SW480 (cell line): ENCODE measurements at places on chromosomes 2 and 18.

DNA sequence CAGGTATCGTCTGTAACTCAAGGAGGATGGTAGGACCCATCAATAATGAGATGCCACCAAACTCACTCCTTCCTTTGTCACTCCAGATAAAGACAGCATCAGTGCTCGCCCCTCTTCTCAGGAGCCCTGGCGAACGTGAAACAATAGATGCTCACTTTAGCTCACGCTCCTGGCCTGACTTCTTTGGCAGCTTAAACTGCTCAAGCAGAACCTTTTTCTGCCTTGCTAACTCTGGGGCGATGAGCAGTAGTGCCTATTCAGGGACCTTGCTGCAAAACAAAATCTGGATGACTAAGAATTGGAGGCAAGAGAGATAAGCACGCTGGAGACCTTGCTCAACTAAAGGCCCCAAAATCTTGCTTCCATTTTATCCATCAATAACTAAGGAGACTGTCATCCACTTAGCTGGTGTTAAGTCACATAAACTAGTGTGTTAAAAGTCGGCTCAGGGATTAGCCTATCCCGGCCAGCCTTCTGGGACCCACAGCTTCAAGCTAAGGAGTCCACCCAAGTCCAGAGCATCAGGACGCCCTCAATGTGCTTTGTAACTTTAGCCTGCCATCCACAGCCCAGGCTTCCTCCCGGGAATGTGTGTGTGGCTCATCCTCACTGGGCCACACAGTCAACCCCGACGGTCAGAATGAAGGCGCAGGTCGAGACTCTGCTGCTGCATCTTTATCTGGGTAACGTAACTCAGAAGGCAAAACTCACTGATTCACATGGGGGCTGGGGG, 38.9 kb downstream of the ZNF516 start:
- no peak for DNase-seq

DNA sequence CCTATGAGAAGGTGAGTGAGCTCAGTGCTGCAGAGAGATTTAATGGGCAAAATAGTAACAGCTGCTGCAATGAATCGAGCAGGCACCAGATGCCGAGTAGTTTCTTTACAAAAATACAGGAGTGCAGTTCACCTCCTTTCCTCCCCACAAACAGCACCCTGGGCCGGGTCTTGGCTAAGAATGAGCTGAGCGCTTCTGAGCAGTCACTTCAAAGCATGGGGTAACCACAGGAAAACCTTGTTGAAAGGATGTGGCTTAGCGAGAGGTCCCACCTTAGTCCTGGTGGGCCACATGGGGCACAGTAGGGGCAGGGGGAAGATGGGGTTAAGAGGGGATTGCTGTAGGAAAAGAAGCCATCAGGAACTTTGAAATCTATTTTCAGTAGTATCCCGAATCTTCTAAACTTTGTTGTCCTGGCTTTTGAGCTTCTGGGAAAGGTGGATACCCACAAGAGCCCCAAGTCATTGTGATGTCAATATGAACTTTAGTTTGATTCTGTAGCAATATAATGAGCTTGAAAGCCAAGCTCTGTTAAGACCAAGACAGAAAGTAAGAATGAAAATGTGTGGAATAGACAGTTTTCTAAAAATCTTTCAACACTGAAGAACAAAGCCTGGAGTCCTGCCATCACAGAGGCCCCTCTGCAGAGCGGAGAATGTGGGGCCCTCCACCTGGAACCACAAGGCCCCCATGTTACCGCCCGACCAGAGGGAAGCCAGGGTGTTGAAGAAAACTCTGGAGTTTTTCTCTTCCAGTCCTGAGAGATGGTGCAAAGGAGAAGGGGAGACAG, 101.0 kb upstream of the ZNF236 start:
- DNase-seq = no peak

GRCh38 chr2:48412443-48413250, 117.3 kb upstream of the STON1 start:
- DNase-seq = no peak

DNA sequence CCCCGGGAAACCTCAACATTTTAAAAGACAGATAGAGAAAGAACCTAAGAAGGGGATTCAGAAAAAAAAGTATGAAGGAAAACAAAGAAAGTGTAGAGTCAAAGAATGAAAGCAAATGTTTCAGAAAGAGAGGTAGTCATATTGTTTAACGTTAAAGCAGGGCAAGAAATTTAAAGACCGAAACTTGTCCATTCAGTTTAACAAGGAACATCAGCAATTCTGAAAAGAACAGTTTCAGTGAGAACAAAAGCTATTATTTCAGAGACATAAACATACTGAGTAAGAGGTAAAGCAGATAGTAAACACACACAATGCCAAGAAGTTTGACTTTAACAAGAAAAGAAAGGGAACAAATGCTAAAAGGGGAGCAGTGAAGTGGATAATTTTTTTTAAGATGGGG, 41.1 kb downstream of the MBD2 start:
- no peak for DNase-seq

- no peak for DNase-seq
These were observed 51.5 kb downstream of the FHOD3 start for GRCh38 chr18:36348971-36349417.

GRCh38 chr2:232714969-232715368, 17.8 kb downstream of the GIGYF2 start:
- no peak for DNase-seq

DNA sequence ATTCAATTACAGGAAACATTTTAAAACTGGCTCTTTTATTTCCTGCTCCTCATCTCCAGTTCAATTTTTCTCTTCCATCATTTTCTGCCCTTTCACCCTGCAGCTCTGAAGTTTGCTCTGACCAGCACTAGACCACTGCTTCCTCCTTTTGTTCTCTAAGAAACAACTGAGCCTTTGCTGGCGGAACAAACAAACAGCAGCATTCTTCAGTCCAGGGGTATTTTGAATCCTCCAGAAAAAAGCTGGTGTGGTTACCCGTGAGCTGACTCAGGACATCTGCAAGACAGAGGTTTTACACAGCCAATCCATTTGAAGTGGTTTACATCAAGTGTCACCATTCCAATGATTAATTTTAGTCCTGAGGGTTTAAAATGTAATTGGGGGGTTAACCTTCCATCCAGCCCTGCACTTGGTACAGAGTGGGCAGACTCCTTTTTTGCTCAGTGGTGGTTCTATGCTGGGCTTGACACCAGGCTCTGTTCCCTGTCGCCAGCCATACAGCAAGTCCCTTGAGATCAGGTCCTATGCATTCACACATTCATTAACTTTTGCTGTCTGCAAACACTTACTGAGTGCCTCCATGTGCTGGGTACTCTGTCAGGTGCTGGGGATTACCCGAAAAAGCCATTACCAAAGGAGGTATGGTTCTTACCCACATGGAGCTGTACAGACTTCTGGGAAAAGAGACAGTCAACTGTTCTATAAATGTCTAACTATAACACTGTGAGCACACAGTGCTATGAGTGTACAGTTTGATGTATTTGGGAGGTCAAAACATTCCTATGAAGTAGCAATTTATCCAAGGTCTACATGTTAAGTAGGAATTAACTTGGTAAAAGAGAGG, 909.4 kb upstream of the GYPC start:
- DNase-seq = no peak

- DNase-seq = no peak
These were observed 32.4 kb upstream of the ITPRID2 start for GRCh38 chr2:181859123-181859522.

GRCh38 chr2:74558284-74559230, 4.0 kb downstream of the DOK1 start:
- no peak for DNase-seq

- no peak for DNase-seq
These were observed 464.4 kb downstream of the CMPK2 start for GRCh38 chr2:6401301-6401700.

GRCh38 chr2:1640301-1641135, 103.8 kb downstream of the PXDN start:
- no peak for DNase-seq

DNA sequence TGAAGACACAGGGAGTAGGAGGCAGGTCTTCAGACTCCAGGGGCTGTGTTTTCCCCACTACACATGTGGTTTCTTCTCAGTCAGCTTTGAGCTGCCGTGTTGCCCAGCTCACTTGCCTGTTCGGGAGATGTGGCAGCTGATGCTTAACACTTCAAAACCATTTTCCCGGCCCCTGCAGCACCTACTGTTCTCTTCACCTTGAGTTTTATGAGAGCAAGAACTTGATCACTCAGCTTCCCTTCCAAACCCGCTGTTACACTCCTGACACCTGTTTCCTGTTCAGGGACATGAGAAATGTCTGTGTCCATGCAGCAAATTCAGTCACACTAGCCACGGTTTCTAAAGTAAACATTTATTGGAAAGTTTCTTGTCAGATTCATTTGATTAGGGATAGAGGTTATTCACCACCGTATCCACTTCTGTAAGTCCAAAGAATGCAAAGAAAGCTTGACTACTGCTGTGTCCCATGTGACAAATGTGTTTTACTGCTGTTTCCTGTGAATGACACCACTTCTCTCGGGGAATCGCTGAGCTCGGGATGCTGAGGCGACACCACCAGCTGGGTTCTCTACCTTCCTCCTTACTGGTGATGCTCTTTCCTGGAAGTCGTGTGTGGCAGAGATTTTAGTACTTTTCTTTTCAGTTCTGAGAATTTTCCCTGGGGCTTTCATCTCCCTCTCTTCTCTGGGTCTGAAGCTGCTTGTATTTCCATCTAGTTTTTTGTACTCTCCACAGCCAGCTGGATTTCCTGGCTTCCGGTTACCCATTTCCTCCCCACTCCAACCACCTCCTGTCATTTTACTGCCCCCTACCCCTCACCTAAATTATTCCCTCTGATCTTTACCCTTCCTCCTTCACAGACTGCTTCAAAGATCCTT, 91.7 kb downstream of the KLF7 start:
- no peak for DNase-seq

DNA sequence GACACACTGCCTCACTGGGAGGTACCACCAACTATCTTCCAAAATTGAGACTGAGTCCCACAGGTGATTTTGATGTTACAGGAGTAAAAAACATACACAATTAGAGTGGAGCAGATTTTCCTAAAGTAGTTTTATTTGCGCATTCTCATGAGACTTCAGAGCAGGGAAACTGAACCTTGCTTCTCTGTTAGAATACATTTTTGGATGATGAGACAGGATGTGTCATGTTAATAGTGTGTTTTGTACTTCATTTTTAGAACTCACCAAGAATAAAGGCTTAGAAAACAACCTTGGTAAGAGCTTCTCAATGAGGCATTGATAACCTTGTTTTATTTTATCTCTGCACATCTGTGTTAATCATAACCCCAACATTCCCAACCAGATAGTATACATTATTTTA, 310.2 kb upstream of the GALNT5 start:
- no peak for DNase-seq

- no peak for DNase-seq
These were observed 141.1 kb upstream of the ETAA1 start for GRCh38 chr2:67255933-67256615.

- no peak for DNase-seq
These were observed 34.0 kb downstream of the LOXHD1 start for GRCh38 chr18:46622999-46623398.

GRCh38 chr2:220891405-220891804, 680.7 kb downstream of the EPHA4 start:
- DNase-seq = peak; percentile 42

DNA sequence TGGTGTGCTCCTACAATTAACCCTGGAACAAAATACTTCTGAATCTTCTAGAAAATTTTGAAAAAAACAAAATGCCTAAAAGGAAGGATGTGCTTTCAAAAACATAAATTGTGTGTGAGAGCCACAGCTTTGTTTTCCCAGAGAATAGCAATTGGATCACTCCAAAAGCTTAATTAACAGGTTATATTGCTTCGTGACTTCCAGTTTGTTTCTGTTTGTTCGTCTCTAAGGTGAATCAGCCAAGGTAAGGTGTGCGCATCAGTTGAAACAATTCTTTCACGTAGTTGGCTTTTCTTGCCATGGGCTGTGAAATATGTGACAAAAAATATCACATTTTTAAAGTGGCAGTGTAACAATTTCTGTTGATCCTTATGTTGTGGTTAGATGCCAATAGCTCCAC, 90.3 kb upstream of the BARD1 start:
- no peak for DNase-seq

GRCh38 chr2:8524388-8524787, 157.5 kb upstream of the ID2 start:
- no peak for DNase-seq

GRCh38 chr2:36450466-36451196, 95.1 kb downstream of the CRIM1 start:
- no peak for DNase-seq

GRCh38 chr2:149057401-149057800, 18.9 kb downstream of the LYPD6B start:
- no peak for DNase-seq

DNA sequence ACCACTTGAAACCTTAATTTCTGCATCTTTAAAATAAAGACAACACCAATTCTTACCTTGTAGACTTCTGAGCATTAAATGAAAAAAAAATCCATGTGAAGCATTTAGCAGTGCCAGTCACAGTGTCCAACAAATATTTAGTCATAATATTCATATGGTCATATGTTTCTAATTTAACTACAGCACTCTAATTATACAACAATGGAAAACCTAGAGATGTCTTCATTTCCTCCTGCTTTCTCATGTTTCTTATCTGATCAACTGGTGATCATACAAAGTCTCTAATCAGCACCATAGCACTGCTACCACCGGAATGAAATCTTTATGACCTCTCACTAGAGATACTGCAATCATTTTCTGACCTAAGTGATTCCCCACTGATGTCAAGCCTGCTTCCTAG, 10.2 kb upstream of the SCN3A start:
- no peak for DNase-seq

GRCh38 chr2:189221811-189222467, 42.4 kb upstream of the COL5A2 start:
- DNase-seq = no peak

GRCh38 chr2:28253543-28253942, 139.1 kb upstream of the FOSL2 start:
- DNase-seq = no peak

GRCh38 chr2:124959581-124959980, 934.5 kb downstream of the CNTNAP5 start:
- DNase-seq = no peak

GRCh38 chr2:174486563-174487107, at the start of gene GPR155:
TSS of gene GPR155 (minus strand) at chr2:174487029. CDS start at chr2:174481956, 5,073 bp downstream.
- peak; percentile 67 for DNase-seq

DNA sequence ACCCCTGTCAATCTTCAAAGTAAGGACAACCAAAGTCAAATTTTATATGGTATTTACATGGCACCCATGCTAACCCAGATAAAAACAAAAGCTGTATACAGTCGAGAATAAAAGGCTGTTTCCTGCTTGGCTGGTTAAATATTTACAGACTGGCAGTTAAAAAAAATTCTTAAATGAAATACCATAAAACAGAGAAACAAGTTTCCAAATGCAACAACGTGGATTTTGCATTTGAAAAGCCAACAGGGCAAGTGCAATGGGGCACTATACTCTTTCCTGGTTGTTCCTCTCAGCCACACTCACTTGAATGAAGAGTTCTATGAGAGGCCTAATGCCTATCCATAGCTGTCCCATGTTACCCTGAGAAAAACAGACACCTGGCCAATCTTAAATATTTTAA, 6.1 kb upstream of the NR4A2 start:
- peak; percentile 69 for DNase-seq

- DNase-seq = no peak
These were observed 52.3 kb downstream of the PIEZO2 start for GRCh38 chr18:11096839-11097750.
